ENCODE measurements at places on chromosomes 7 and 10. TPM values are rescaled to one million over a fixed set of nuclear protein-coding genes. Genes with fewer than 3 reads are reported as not detected.

The KIAA1549 gene
- polyA plus RNA-seq = 3.6 TPM

The IL2RA gene
- polyA plus RNA-seq = not detected

The KMT2C gene
- 9.1 TPM for polyA plus RNA-seq

DNA sequence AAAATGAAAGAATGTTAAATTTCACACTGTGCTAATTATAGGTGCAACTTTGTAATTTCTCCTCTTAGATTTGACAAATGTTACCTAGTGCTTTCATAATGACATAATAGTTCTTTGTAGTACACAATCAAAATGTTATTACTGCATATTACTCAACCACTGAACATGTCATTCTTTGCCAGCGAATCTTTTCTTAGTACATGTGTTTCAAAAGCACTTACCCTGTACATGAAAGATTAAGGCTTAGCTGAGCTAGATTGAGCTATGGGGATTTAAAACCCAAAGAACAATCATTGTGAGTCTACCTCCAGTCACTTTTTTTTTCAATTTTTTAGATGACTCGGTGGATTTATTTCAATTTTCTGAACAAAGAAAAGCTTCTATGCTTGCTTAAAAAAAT is 123.5 kb upstream of the FERD3L start:
- DNase-seq = no peak

DNA sequence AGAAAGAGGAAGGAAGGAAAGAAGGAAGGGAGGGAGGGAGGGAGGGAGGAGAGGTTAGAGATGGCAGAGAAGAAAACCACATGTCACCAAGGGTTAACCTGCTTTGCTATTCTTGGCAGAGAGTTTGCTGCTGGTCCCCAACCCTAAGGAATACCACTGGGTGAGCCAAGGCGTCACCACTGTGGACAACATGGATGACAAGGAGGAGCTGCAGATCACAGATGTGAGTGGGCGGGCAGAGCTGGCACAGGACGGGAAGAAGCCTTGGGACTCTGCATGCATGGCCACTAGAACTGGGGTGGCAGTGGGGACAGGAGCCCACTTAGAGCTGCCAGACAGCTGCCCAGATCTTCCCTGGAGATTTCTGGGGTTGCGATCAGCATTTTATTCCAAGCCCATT is 17.2 kb upstream of the MYH16 start:
- DNase-seq = no peak

DNA sequence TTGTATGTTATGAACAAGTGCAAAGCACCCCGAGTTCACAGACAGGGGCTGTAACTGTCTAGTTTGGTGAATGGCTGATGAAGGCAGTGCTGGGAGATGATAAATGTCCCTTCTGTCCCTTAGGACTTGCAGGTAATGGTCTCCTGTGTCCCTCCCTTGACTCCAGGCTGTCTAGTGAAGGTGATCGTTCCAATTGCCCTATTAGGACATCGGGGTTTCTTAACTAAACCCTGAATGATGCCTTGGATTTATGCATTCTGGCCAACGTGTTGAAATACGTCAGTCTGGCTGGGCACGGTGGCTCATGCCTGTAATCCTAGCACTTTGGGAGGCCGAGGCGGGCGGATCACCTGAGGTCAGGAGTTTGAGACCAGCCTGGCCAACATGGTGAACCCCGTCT is 69.4 kb downstream of the PFKFB3 start:
- no peak for DNase-seq

- DNase-seq = peak; percentile 16
Measured at GRCh38 chr7:157482517-157483087, 145.8 kb downstream of the DNAJB6 start.

GRCh38 chr10:121556918-121557573 is 41.2 kb downstream of the FGFR2 start:
- no peak for DNase-seq
